Thyroid gland (tissue), 4 donors: ENCODE measurements at places on chromosomes 3 and 15. TPM values are rescaled to one million over a fixed set of nuclear protein-coding genes. Genes with fewer than 3 reads are reported as not detected.
A peak's percentile ranks its signal among the peaks of the same experiment; 100 is the strongest.

The APOD gene
- total RNA-seq = 500 TPM

The CA12 gene
- total RNA-seq = 3.9 TPM

The NPAP1 gene
- 1.8 TPM for total RNA-seq

- H3K27ac ChIP-seq = no peak overlapping the region
- H3K4me3 ChIP-seq = no peak overlapping the region
- DNase-seq = peak; percentile 93
Observed at GRCh38 chr3:14921034-14921616, 26.3 kb upstream of the NR2C2 start.

The SLC12A1 gene
- total RNA-seq = not detected
